ENCODE measurements at places on chromosomes 2 and 18.

- no peak overlapping the region for H3K4me3 ChIP-seq
- DNase-seq: no peak
- H3K27ac ChIP-seq: 0 out of 2 replicates have a peak overlapping the region, but pooled peaks have one; percentile 32
- no peaks in the 10 kb centered on the region for H3K4me1 ChIP-seq
Measured at GRCh38 chr2:234414596-234414995, 82.3 kb downstream of the ARL4C start.

GRCh38 chr2:26274058-26274613, 29.4 kb downstream of the HADHB start:
- H3K4me3 ChIP-seq: no peak overlapping the region
- H3K4me1 ChIP-seq: no peaks in the 10 kb centered on the region
- H3K27me3 ChIP-seq: no peaks in the 10 kb centered on the region
- no peak for DNase-seq

- no peaks in the 10 kb centered on the region for H3K36me3 ChIP-seq
- no peak overlapping the region for H3K27ac ChIP-seq
- H3K4me3 ChIP-seq: no peak overlapping the region
- DNase-seq: no peak
- H3K27me3 ChIP-seq: no peaks in the 10 kb centered on the region
- no peaks in the 10 kb centered on the region for H3K4me1 ChIP-seq
Measured at GRCh38 chr2:164747783-164748433, 93.7 kb downstream of the COBLL1 start.

- H3K4me3 ChIP-seq: no peak overlapping the region
- no peaks in the 10 kb centered on the region for H3K4me1 ChIP-seq
- H3K27ac ChIP-seq: no peak overlapping the region
- peak; percentile 58 for DNase-seq
- no peaks in the 10 kb centered on the region for H3K27me3 ChIP-seq
- no peaks in the 10 kb centered on the region for H3K36me3 ChIP-seq
Measured at GRCh38 chr2:76599732-76600368, 889.1 kb upstream of the GCFC2 start.

DNA sequence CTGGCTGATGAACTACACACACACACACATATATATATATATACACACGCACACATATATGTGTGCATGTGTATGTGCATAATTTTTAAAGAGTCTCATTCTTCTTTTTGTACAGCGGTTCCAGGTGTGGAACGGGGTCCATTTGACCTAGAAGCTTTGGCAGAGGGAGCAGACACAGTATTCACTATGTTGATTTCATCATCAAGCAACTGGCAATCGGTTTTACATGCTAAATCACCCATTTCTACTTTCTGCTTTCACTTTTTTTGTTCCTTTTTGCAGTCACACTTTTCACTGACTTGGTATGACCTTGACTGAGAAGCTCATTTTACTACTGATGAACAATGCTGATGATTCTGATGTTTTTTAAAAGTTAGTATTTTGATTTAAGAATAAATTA, 63.0 kb upstream of the PGAP1 start:
- H3K36me3 ChIP-seq: peaks cover 5% of the 10 kb centered on the region
- DNase-seq: peak; percentile 20
- H3K27ac ChIP-seq: peak overlapping the region; percentile 98
- H3K4me3 ChIP-seq: no peak overlapping the region
- H3K27me3 ChIP-seq: no peaks in the 10 kb centered on the region
- peaks cover 59% of the 10 kb centered on the region for H3K4me1 ChIP-seq

- H3K4me3 ChIP-seq: no peak overlapping the region
- H3K4me1 ChIP-seq: no peaks in the 10 kb centered on the region
- no peak overlapping the region for H3K27ac ChIP-seq
- no peak for DNase-seq
- no peaks in the 10 kb centered on the region for H3K36me3 ChIP-seq
Measured at GRCh38 chr2:219560037-219560892, 11.1 kb downstream of the OBSL1 start.

- DNase-seq: no peak
- no peaks in the 10 kb centered on the region for H3K4me1 ChIP-seq
- H3K27ac ChIP-seq: no peak overlapping the region
- no peaks in the 10 kb centered on the region for H3K36me3 ChIP-seq
Measured at GRCh38 chr2:121205321-121205942, 79.6 kb downstream of the TFCP2L1 start.

GRCh38 chr2:107757223-107757622, 69.5 kb upstream of the RGPD4 start:
- H3K27ac ChIP-seq: no peak overlapping the region
- H3K4me3 ChIP-seq: no peak overlapping the region
- no peaks in the 10 kb centered on the region for H3K36me3 ChIP-seq
- DNase-seq: no peak
- H3K27me3 ChIP-seq: no peaks in the 10 kb centered on the region
